ENCODE measurements at places on chromosomes 2 and 18.

GRCh38 chr2:109654326-109655050, 40.3 kb downstream of the SOWAHC start:
- no peak for DNase-seq

- DNase-seq: no peak
These were observed 26.8 kb upstream of the DCC start for GRCh38 chr18:52313213-52313612.

DNA sequence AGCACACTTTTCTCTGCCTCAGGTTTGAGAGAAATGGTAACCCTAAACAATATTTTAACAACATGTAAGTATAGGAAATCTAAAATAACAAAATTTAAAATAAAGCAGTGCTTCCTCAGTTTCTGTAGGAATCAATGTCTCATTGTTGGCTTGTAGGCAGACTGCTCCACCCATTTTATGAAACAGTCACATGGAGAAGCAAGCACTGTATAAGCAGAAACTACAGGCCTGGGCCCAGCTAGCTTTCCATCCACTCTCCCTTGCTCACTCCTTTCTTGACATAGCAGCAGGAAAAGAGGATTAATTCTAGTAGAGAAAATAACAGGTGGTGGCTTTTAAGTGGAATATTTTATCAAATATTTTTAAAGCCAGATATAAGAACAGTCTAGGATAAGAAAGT, 97.2 kb downstream of the PLEKHM3 start:
- DNase-seq: no peak

GRCh38 chr2:43218702-43219382, 7.6 kb downstream of the ZFP36L2 start:
- DNase-seq: no peak

DNA sequence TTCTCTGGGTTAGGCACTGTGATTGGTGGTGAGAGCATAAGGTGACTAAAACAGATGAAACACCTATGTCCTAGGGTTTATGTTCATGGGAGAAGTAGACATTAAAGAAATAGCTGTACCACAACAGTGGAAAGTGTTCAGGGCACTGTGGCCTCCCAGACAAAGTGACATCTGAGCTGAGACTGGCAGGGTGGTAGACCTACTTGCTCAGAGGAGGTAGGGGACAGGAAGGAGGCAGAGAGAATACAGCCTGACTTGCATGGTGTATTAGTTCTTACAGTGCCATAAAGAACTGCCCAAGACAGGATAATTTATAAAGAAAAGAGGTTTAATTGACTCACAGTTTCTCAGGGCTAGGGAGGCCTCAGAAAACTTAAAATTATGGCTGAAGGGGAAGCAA, 82.6 kb downstream of the MAPRE2 start:
- no peak for DNase-seq

- peak; percentile 52 for DNase-seq
These were observed 44.4 kb downstream of the FBLN7 start for GRCh38 chr2:112182581-112183034.

GRCh38 chr2:99852376-99852934, 289.9 kb downstream of the AFF3 start:
- no peak for DNase-seq

DNA sequence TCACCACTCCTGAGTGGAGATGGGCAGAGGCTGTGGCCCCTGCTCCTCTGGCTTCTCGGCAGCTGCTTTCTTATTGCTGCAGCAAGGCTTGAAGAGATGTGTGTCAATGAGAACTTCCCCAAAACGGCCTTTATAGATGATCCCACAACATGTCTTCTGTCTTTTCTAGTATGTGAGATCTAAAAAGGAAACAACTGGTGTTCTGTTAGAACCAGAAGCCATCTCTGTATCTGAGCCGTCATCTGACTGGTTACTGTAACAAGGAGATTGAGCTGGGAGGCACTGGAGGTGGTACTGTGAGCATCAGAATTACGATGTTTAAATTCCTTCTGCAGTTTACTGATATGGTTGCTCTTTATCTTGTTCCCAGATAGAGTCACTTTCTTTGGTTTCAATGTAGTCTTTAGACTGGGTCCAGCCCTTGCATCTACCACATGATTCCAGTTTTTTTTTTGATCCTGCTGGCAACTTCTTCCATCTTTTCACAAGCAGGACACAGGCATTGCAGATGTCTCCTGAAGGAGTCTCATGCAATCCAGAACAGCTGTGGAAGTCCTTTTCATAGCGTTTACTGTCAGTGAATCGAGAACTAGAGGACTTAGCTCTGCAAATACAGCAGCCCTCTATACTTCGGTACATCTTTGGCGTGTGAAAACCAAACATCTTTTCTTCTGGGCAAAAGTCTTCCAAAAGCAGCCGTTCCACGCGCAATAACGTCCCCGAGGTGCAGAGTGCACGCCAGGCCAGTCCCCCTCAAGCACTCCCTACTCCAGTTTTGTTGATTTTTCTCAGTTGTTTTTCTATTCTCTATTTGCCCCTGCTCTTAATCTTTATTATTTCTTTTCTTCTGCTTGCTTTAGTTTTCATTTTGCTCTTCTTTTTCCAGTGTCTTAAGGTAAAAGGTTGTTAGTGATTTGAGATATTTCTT, 29.7 kb downstream of the TAF4B start:
- no peak for DNase-seq

- DNase-seq: no peak
These were observed 481.0 kb upstream of the DSEL start for GRCh38 chr18:67997496-67997895.

GRCh38 chr2:211247751-211248150, 691.4 kb downstream of the CPS1 start:
- DNase-seq: no peak

DNA sequence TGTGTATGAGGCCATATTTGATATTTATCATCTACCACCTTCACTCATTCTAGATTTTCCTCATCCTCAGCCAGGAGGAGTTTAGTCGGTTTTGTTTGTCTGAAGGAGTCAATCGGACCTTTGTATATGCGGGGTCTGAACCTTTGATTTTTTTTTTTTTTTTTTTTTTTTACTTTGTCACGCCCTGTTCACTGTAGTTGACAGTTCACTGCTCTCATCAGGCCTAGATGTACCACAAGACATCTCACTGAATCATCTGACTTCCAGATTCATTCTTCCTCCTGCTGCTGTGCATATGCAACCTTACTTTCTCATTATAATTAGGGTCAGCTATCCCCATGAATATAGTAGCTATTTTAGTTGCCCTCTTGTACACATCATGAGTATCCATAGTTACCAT, 133.2 kb downstream of the ARHGAP15 start:
- DNase-seq: no peak

- no peak for DNase-seq
These were observed 29.1 kb upstream of the SLC38A11 start for GRCh38 chr2:164984428-164984827.

- DNase-seq: no peak
These were observed 19.6 kb upstream of the SERPINB11 start for GRCh38 chr18:63683152-63683551.

GRCh38 chr18:63365876-63366212, 1.2 kb downstream of the KDSR start:
- peak; percentile 8 for DNase-seq

DNA sequence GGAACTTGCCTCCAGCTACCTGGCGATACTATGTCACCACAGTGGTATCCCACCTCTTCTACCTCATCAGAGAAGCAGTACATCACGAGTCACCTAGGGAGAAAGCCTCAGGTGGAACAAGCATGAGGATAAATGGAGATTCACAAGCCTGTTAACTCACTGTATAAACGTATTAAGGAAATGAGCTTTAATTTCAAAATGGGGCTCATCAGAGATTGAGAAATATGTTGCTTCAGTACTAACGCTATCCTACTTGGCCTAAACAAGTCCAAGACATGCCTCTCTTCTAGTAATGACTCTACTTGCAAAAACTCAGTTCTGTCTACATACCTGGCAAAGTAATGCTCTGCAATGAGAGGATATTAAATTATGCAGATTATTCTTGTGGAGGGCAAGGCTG, 4.3 kb downstream of the SLC39A6 start:
- no peak for DNase-seq

DNA sequence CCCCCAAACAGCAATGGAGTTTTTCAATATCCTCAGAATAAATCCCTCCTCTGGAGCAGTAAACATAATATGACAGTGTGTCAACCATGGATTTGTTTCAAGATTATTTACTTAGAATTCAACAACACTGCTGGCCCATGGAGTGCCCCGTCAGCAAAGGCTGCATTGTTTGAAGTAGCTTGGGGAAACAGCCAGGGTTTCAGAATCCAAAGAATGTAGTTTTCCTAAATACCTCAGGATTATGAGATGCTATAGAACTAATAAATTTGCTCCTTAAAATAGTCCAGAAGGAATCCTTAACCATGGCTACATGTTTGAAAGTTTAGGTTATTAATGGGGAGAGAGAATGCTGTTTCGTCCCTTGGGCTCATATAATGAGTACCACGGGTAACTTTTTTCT, 13.1 kb upstream of the CETN1 start:
- no peak for DNase-seq

DNA sequence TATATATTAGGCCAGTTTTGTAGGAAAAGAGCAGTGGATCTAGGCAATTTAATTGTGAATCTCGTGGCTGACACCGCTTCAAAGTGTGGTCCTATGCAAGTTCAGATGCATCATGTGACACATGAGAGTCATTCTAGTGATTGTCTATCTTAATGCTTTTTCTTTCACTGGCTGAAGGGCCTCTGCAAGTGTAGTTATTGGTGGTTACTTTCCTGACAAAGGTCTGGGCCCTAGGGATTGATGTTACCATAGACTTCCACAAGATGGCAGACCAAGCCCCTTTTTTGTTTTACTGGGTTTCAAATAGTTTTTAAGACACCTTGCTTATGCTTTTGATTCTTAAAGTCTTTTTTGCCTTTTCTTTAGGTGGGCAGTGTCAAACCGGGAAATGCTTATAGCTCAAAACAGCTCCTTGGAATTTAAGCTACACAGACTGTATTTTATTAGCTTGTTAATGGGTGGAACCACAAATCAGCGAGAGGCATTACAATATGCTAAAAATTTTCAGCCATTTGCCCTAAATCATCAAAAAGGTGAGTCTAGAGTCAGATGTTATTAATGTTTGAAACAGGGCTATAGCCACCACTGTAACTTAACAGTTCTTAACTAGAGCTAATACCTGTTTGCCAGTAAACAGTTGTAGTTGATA, 25.9 kb downstream of the CD8A start:
- DNase-seq: no peak

- no peak for DNase-seq
These were observed 35.0 kb downstream of the BIN1 start for GRCh38 chr2:127071901-127072328.

- no peak for DNase-seq
These were observed 9.2 kb downstream of the RNU4ATAC start for GRCh38 chr2:121539750-121540469.

DNA sequence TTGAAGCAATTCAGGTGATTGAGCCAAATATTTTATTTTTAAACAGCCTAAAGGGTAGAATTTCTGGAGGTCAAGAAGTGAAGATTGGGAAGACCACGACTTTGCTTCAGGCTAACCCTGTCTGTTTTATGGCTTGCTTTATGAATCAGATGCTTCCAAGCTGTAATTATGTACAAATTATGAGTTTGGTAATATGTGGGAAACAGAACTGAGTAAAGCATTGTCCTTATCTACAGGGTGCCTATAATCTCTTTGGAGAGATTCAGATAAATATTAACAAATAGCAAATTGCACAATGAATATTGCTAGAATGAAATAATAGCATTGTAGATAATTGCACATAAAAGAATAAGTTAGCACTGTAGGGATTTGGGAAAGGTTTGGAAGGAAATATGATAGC, 539.4 kb upstream of the CDH2 start:
- no peak for DNase-seq

DNA sequence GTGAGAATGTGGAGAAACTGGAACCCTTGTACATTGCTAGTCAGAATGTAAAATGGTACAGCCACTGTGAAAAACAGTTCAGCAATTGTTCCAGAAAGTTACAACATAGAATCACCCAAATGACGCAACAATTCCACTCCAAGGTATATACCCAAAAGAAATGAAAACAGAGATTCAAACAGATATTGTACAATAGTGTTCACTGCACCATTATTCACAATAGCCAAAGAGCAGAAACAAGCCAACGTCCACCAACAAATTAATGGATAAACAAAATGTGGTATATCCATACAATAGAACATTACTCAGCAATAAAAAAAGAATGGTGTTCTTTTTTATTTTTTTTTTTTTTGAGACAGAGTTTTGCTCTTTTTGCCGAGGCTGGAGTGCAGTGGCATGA, 10.9 kb downstream of the CLASP1 start:
- DNase-seq: no peak

DNA sequence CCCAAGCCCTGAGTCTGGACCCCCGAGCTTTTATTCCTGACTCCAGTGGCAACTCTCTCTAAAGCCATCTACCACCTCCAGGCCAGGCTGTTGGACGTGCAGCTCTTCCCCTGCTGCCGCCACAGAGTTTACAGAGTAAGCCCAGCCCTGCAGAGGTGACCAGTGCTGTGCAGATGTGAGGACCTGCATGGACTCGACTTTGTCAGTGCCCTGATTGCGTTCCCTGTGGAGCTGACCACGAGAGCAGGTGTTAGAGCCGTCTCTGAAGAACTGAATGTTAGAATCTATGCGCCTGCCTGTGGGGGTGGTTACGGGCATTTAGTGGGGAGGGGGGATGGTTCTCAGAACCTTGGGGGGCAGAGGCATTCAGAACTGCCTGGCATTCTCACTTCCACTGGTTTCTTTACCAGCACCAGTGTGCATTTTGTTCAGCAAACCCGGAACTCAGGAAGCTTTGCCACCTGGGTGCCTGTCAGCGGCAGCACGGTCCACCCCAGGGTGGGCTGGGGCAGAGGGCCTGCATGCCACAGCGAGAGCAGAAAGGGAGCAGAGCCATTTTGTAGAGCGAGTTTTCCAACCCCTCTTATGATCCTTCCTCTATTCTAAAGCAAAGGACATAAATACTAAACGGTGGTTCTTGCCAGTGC, 137.9 kb downstream of the KLHL29 start:
- DNase-seq: no peak

DNA sequence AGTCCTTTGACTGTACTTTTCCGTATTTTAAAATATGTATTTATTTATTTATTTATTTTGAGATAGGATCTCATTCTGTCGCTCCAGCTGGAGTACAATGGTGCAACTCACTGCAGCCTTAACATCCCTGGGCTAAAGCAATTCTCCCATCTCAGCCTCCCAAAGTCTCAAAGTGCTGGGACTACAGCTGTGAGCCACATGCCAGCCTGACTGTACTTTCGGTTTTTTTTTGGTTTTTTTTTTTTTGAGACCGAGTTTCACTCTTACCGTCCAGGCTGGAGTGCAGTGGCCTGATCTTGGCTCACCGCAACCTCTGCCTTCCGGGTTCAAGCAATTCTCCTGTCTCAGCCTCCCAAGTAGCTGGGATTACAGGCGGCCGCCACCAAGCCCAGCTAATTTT, 28.9 kb upstream of the CCNYL1 start:
- DNase-seq: no peak

Measured in stimulated activated CD4-positive, alpha-beta T cell treated with anti-CD3 and anti-CD28 coated beads, TNF-alpha, amount 100 ng/mL, for 48 hours (primary cell).